Activated naive CD4-positive, alpha-beta T cell treated with Interleukin-2 at 50 U/mL for 16 hours (primary cell): ENCODE measurements at places on chromosomes 12 and 14.

- DNase-seq, result no peak
Measured at GRCh38 chr12:29220632-29221336, 71.7 kb downstream of the FAR2 start.

GRCh38 chr12:51911307-51911706 lies 4.0 kb downstream of the ACVRL1 start:
- DNase-seq, result no peak

DNA sequence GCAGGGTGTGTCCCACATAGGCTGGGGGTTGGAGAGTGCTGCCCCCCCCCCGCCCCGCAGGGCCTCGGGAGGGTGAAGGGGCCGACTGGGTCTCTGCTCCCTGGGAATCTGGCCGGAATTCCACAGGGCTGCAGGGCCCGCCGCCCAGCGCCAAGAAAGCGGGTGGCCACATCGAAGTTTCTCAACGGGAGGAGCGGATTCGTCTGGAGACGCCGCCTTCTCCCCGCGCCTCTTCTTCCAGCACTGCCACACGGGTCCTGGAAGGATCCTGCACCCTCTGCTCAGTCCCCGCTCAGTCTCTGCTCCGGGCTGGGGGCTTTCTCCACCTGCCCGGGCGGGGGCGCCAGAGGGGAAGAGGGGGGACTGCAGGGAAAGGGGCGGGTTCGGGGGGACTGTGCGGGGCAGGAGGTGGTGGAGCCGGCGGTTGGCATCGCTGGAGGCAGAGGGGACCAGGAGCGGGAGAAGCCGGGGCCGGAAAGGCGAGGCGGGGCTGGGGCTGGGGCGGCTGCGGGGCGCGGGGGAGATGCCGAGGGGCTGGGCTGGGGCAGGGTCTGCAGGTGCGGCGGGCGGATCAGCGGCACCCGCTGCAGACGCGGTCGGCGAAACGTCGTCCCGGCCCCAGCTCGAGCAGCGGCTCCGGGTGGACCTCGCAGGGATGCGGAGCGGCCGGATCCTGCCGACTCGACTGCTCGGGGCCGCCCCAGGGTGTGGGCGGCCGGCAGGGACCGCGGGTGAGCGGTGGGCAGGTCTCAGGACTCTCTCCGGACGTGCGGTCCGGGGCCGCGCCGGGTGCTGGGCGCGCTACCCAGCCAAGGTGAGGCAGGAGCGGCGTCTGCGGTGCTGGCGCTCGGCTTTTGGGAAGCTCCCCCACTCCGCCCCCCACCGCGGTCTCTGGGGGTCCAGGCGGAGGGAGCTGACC lies 811.4 kb upstream of the TMEM132C start:
- DNase-seq, result no peak

DNA sequence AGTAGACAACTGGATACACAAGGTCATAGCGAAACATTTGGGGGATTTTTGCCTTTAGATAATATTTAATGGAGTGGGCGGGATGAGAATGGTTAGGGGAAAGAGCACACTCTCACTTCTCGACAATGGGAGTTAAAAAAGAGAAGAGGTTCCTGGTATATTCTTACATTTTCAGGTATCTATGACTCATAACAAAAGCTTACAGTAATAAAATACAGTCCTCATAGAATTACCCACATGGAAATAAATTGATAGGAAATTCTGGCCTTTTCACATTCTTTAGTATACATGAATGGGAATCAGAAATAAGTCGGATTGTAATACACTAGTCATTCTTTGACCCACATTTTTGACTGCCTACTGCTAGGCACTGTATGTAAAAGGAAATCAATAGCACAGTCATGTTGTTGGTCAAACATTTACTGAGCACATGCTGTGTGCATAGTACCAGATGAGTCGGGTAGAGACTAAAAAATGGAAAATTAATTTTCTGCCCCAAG lies 8.2 kb upstream of the CRADD start:
- no peak for DNase-seq

- no peak for DNase-seq
Measured at GRCh38 chr12:64457466-64457865, 5.5 kb downstream of the TBK1 start.
